ENCODE measurements at places on chromosomes 11 and 22.

DNA sequence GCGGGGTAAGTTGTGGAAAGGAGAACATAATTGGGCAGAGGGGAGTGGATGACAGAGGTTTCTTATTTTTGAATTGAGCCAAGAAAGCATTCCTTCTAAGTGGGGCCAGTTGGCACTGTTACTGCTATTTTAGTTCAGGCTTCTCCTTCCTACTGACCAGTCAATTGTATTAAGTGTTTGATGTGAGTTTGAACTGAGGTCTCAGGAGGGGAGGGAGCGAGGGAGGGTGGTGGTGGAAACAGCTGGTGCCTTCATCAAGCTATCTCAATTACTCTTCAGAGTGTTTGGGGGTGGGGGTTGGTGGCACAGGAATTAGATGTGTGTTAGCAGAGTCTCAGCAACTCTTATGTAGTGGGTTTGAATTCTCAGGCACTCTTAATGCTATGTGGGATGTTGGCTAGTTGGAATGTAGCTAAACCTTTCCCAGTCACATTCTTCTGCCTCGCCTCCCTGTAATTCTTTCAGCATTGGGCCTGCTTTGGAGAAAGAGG lies 14.5 kb downstream of the CTNND1 start:
- no peak for DNase-seq

DNA sequence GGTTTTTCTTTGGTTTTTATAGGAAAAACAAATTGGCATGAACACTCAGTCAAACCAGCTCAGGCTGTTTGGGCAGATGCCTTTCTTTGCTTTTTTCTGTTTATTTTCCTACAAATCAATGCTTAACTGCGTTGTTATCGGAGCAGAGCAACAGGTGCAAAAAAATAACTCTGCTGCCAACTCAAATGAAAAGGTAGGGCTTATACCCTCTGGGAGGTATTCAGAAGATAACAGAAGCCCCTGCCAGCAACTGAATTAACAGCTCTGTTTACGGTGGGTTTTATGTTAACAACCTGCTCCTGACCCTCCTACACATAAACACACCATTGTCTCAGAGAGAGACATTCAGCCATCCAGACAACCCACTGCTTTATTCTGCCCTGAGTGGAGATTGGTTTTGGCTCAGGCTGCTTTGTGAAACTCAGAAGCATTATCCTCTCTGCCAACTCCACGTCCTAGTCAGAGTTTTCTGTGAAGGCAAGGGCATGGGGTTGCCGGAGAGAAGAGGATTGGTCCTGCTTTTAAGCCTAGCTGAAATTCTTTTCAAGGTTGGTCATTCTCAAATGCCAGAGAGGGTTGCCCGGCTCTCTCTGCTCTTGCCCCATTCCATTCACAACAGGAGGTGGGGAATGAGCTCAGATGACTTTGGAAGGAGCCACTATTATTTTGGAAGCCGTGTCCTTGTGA lies 11.4 kb downstream of the EHF start:
- DNase-seq, result peak; percentile 52

DNA sequence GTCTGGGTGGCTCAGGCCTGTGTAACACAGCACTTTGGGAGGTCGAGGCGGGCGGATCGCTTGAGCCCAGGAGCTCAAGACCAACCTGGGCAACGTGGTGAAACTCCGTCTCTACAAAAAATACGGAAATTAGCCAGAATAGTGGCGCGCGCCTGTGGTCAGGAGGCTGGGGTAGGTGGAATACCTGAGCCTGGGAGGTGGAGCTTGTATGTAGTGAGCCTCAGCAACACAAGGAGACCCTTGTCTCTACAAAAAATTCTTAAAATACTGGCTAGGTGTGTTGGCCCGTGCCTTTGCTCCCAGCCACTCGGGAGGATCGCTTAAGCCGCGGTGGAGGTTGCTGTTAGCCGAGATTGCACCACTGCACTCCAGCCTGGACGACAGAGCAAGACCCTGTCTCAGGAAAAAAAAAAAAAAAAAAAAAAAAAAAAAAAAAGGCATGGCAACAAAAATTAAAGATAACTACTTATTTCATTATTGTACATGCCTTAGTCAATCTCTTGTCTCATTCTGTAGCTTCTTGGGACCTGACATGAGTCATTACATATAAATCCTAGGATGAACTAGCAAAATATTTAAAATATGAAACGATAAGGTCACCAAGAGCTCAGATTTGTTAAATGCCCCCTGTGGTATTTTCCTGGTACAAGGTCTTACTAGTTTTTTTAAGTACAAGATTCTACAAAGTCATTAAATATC lies 1.1 kb downstream of the TAF1D start:
- peak; percentile 64 for DNase-seq

GRCh38 chr11:78261367-78261766 lies 72.6 kb downstream of the USP35 start:
- no peak for DNase-seq

- no peak for DNase-seq
Measured at GRCh38 chr22:37276776-37277175, 5.5 kb upstream of the CYTH4 start.

DNA sequence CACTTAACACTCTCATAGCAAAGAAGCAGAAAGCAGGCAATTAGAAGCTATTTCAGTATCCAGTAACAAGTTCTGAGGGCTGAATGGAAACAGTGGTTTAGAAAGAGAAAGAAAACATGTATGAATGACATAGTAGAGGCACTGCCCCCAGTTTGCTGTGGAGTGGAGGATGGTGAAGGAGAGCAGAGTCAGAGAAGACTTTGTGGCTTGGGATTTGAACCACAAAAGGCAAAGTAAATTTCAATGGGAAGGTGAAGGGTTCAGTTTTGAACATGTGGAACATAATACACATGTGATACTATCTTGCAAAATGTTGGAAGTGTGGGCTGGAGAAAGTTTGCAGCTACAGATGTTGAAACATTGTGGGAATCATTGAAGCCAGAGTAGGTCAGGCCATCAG lies 81.4 kb downstream of the SNX19 start:
- no peak for DNase-seq

DNA sequence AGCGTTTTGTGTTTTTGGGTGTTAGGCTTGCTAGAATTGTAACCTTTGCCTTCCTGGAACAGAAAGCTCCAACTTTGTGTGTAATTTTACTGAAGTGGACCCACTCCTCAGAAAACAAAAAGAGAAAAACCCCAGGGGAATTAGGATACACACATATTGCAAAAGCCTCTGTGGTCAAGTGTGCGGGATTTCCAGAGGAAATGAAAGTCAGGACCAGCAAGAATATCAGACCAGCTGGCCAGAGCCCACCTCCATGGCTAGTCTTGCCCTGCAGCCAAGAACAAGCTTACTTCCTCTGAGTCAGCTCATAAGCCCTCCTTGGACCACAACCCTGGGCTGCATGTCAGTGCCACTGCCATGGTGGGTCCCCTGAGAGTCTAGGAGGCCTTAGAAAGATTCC lies 37.0 kb upstream of the FTH1 start:
- DNase-seq, result no peak

GRCh38 chr11:97844016-97844415 lies 1176.7 kb upstream of the CNTN5 start:
- DNase-seq, result no peak
